ENCODE measurements at places on chromosomes 7 and 10. TPM values are rescaled to one million over a fixed set of nuclear protein-coding genes. Genes with fewer than 3 reads are reported as not detected.

Gene C7orf57
- not detected for total RNA-seq

Gene MCM10
- 1.5 TPM for total RNA-seq

Gene IDI2
- total RNA-seq = not detected

Gene ZNF783
- 11.2 TPM for total RNA-seq

Gene COL28A1
- total RNA-seq = 0.11 TPM

Gene LARP4B
- 97.3 TPM for total RNA-seq

Gene SPOCK2
- total RNA-seq = 1.4 TPM

DNA sequence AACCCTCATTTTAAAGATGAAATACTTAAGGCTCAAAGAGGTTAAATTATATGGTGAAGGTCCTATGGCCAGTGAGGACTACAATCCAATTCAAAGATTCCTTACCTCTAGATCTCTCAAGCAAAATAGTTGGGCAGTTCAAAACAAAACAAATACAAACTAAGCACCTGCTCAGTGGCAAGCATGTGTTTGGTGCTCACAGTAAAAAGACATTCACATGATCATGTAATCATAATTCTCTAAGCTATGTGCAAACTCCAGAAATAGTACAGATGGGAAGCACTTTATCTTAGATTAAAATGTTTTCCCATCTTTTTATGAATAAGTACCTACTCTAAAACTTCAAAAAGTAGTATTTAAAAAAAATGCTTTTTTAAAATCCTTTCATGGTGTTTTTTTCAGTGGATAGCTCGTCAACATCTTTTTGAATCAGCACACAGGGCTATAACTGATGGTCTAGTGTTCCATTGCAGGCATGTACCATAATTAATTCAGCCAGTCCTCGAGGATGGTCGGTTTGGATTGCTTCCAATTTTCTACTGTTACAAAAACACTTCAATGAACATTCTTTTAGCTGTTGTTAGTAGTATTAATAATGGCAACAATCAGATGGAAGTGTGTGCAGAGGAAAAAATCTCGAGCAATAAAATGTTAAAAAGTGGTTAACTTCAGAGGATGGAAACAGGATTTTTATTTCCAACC is 58.4 kb downstream of the CHCHD3 start:
- H3K27me3 ChIP-seq = no peaks in the 10 kb centered on the region
- no peak overlapping the region for H3K27ac ChIP-seq
- no peaks in the 10 kb centered on the region for H3K4me1 ChIP-seq
- H3K36me3 ChIP-seq = no peaks in the 10 kb centered on the region
- DNase-seq = peak; percentile 51

DNA sequence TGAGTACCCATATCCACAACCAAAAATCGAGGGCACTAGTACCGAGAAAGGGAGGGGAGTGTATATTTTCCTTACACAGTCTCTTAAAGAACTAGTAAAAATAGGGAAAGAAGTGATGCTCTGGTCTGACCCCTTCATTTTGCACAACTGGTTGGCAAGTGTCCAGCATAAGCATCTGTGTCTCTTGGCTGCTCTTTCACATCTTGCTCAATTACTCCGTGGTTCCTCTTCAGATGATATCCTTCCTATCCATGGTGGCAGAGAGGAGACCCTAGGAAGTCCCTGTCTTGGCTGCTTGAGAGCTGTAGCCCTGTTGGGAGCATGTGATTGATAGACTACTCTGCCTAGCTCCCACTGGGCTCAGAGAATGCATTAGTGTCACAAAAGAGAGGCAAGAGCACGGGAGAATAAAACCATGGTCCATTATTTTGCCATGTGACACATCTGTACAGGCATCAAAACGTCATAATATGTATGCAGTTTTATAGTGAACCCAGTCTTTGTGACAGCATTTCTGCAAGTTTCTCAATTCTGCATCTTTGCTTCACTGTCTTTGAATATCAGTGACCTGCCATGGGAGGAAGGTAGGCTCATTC is 111.8 kb upstream of the ANKRD1 start:
- H3K4me3 ChIP-seq = no peak overlapping the region
- H3K27me3 ChIP-seq = no peaks in the 10 kb centered on the region
- H3K4me1 ChIP-seq = no peaks in the 10 kb centered on the region
- DNase-seq = no peak

DNA sequence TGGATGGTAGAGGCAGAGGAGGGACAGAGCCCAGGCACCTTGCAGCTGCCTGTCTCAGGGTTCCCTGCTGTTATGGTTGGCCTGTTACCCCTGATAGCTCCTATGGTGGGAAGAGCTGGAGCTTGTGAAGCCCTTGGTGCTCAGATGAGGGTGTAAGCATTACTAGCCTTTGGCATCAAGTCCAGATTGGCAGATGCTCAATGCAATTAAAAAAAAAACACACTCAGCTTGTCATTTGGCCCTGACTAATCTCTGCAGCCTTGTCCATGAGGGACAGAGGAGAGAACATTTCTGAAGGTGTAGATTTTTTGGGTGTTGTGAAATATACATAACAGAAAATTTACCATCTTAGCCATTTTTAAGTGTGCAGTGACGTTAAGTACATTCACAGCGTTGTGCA is 86.3 kb downstream of the PLPP4 start:
- no peak overlapping the region for H3K27ac ChIP-seq
- H3K4me3 ChIP-seq = no peak overlapping the region
- H3K27me3 ChIP-seq = no peaks in the 10 kb centered on the region

DNA sequence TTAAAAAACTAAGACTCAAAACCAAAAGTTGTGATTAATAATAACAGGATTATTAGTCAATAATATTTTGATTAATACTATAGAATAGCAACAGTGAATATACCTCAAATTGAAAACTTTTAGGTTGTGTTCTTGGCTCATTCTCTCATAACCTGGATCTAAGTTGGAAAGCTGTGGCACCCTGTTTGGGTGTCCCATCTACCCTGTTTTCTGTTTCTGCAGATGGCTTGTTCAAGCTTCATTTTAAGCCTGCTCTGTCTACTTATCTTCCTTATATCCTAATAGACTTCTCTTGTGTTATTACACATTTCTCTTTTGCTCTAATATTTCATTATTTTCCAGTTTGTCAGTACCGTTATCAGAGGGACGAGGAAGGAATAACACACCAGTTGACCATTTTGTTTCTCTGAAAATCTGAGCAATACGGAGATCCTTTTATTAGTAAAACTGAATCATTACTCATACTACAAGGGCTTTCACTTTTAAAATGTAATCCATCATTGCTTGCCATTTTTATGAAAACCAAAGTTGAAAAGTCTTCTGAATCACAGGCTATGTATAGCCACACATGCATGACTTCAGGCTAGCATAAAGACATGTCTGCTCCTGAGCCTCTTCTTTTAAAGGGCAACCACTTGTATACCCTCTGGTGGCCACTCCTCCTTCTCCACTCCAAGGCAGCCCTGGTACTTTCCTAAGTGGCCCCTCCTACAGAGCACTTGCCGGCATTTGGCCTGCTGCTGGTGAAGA is 22.3 kb downstream of the COX15 start:
- H3K4me1 ChIP-seq = no peaks in the 10 kb centered on the region
- DNase-seq = peak; percentile 40
- no peaks in the 10 kb centered on the region for H3K27me3 ChIP-seq
- no peak overlapping the region for H3K4me3 ChIP-seq

GRCh38 chr7:90877201-90877600 is 281.1 kb downstream of the CDK14 start:
- DNase-seq = no peak
- H3K4me3 ChIP-seq = no peak overlapping the region
- no peaks in the 10 kb centered on the region for H3K4me1 ChIP-seq
- H3K36me3 ChIP-seq = no peaks in the 10 kb centered on the region
- no peaks in the 10 kb centered on the region for H3K27me3 ChIP-seq

GRCh38 chr10:87053577-87054181 is 33.6 kb downstream of the FAM25A start:
- H3K27ac ChIP-seq = no peak overlapping the region
- H3K4me3 ChIP-seq = no peak overlapping the region
- no peaks in the 10 kb centered on the region for H3K27me3 ChIP-seq
- DNase-seq = no peak
- H3K4me1 ChIP-seq = peaks cover 10% of the 10 kb centered on the region

GRCh38 chr10:79898597-79899325 is 50.1 kb downstream of the SFTPD start:
- no peaks in the 10 kb centered on the region for H3K27me3 ChIP-seq
- H3K36me3 ChIP-seq = no peaks in the 10 kb centered on the region
- DNase-seq = no peak
- H3K4me3 ChIP-seq = no peak overlapping the region
- no peaks in the 10 kb centered on the region for H3K4me1 ChIP-seq

GRCh38 chr7:3552499-3552898 is 251.4 kb downstream of the SDK1 start:
- no peaks in the 10 kb centered on the region for H3K27me3 ChIP-seq
- H3K4me1 ChIP-seq = peaks cover 3% of the 10 kb centered on the region
- DNase-seq = peak; percentile 70
- H3K36me3 ChIP-seq = no peaks in the 10 kb centered on the region

GRCh38 chr7:90626013-90626412 is 29.9 kb downstream of the CDK14 start:
- peak overlapping the region; percentile 30 for H3K4me3 ChIP-seq
- peak; percentile 81 for DNase-seq
- no peaks in the 10 kb centered on the region for H3K27me3 ChIP-seq
- peaks cover 35% of the 10 kb centered on the region for H3K4me1 ChIP-seq
- no peaks in the 10 kb centered on the region for H3K36me3 ChIP-seq

GRCh38 chr7:128084896-128085608 is 53.8 kb upstream of the LRRC4 start:
- H3K4me1 ChIP-seq = peaks cover 4% of the 10 kb centered on the region
- H3K27ac ChIP-seq = no peak overlapping the region
- DNase-seq = peak; percentile 55
- no peaks in the 10 kb centered on the region for H3K27me3 ChIP-seq

DNA sequence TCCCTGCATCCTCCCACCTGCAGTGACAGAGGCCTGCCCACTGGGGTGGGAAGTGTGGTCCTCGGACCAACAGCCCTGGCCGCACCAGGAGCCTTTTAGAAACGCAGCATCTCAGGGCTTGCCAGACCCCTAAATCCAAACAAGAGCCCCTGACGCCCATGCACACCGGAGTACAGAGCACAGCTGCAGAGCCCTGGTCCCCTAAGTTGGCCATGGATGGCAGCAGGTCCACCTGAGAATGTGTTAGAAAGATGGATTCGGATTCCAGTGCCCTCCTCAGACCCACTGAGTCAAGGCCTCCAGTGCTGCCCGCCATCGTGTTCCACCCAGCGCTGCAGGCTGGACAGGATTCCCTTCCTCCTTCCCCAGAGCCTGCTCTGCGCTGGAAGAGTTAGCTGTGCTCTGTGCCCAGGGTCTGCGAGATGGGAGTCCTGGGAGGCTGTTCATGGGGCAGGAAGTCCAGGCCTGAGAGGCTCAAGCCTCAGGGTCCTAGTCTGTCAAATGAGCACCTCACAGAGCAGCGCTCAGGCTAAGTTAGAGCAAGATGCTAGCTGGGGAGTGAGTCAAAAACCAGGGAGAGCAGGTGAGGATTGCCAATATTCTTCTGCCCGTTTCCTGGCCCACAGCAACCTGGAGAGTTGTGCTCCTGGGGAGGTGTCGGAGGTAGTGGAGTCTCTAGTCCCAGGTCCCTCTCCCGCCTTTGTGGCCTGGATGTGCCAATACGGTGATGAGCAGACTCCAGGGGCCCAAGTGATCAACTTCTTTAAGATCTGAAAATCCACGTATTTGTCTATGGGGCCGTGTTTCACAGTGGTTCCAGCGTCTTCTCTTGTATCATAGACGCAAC is 95.9 kb upstream of the GPR26 start:
- no peaks in the 10 kb centered on the region for H3K36me3 ChIP-seq
- no peak for DNase-seq
- no peak overlapping the region for H3K27ac ChIP-seq
- no peaks in the 10 kb centered on the region for H3K4me1 ChIP-seq
- no peaks in the 10 kb centered on the region for H3K27me3 ChIP-seq

- DNase-seq = no peak
- H3K36me3 ChIP-seq = no peaks in the 10 kb centered on the region
- H3K4me3 ChIP-seq = no peak overlapping the region
- no peaks in the 10 kb centered on the region for H3K27me3 ChIP-seq
- H3K27ac ChIP-seq = no peak overlapping the region
- H3K4me1 ChIP-seq = peaks cover 36% of the 10 kb centered on the region
Observed at GRCh38 chr10:78969719-78970118, 99.0 kb upstream of the ZMIZ1 start.

DNA sequence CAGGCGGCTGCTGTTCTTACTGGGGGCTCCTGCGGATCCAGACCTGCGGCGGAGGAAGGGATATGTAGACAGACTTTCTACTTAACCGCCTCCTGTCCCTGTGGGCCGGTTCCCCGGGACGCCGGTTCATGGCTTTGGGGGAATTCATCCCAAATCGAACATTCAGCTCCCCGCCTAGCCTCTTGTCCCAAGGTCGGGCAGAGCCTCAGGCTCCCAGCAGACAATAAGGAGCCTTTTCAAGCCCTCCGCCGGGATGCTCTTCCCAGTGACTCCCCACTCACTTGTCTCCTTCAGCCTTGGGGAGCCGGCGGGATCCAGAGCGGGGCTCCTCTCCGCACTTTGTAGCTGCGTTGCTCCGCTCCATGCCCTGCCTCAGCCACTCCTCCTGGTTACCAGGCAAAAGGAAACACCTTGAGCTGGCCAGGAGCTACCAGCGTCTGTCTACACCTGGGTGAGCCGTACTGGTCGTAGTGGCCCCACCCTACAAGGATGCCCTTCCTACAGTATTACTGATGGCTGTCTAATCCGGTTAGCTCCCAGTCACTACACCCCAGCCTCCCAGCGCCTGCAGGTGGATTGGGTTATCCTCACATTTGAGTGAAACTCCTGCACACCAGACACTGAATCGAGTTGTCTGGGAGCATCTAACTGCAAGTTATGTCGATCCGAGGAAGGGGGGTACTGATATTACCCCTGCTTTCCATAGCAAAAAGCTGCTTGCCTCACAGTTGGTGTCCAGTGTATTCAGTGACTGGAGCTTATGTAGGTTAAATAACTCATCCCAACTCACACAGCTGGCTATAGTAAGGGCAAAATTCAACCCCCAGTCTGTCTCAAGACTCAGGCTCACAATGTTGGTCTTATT is at the start of gene C10orf95:
Gene C10orf95, minus strand, starts transcription at position 439 of the 865 bp plus-strand sequence. CDS start 450 bp downstream, outside the sequence.
- DNase-seq = no peak
- no peaks in the 10 kb centered on the region for H3K36me3 ChIP-seq
- no peaks in the 10 kb centered on the region for H3K27me3 ChIP-seq
- no peak within 1 kb of the TSS for H3K27ac ChIP-seq

GRCh38 chr7:4037308-4037707 is 644.8 kb upstream of the FOXK1 start:
- no peaks in the 10 kb centered on the region for H3K27me3 ChIP-seq
- no peaks in the 10 kb centered on the region for H3K4me1 ChIP-seq

- no peak for DNase-seq
- no peaks in the 10 kb centered on the region for H3K27me3 ChIP-seq
- H3K27ac ChIP-seq = no peak overlapping the region
- H3K36me3 ChIP-seq = no peaks in the 10 kb centered on the region
- no peak overlapping the region for H3K4me3 ChIP-seq
Observed at GRCh38 chr10:28135258-28135657, 136.4 kb upstream of the ODAD2 start.

GRCh38 chr10:64501807-64502206 is 980.6 kb downstream of the REEP3 start:
- H3K4me3 ChIP-seq = no peak overlapping the region
- no peaks in the 10 kb centered on the region for H3K4me1 ChIP-seq
- no peaks in the 10 kb centered on the region for H3K36me3 ChIP-seq
- H3K27me3 ChIP-seq = no peaks in the 10 kb centered on the region
- H3K27ac ChIP-seq = no peak overlapping the region
